ENCODE measurements at places on chromosomes 2 and 18. TPM values are rescaled to one million over a fixed set of nuclear protein-coding genes. Genes with fewer than 3 reads are reported as not detected.

- no peak for DNase-seq
Observed at GRCh38 chr18:3458952-3459853, 9.2 kb downstream of the TGIF1 start.

DNA sequence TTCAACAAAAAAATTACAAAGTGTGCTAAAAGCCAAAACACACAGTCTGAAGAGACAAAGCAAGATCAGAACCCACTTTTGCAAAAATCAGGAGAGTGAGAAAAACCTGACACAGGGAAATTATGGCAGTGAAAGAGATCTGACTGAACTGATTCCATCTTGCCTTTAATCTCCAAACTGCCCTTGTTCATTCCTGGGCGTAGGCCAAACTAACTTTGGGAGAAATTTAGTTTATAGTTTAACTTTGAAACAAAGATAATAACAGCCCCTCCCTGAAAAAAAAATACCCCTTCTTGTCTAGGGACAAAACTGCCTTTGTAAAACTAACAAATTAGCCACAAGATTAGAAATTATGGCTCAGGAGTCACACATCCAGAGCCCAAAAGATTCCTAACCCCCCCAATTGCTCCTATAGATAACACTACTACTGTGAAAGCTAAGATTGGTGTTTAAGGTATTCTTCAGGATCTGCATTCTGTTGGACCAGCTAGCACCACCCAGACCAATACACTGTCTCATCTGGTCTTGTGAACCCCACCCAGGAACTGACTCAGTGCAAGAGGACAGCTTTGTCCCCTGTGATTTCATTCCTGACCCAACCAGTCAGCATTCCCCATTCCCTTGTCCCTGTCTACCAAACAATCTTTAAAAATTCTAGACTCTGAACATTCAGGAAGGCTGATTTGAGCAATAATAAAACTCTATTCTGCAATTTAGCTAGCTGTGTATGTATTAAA is 226.1 kb upstream of the SH3BP4 start:
- no peak for DNase-seq

GRCh38 chr18:75586130-75586889 is 158.8 kb upstream of the SMIM21 start:
- DNase-seq, result no peak

GRCh38 chr18:75377258-75377657 is 50.2 kb downstream of the SMIM21 start:
- no peak for DNase-seq

KATNAL2 gene
- 3.0 TPM for total RNA-seq

TAF1B gene
- 6.1 TPM for total RNA-seq

GPR45 gene
- not detected for total RNA-seq

PIKFYVE gene
- total RNA-seq, result 13.2 TPM

ITGA4 gene
- total RNA-seq, result 0.89 TPM

DNA sequence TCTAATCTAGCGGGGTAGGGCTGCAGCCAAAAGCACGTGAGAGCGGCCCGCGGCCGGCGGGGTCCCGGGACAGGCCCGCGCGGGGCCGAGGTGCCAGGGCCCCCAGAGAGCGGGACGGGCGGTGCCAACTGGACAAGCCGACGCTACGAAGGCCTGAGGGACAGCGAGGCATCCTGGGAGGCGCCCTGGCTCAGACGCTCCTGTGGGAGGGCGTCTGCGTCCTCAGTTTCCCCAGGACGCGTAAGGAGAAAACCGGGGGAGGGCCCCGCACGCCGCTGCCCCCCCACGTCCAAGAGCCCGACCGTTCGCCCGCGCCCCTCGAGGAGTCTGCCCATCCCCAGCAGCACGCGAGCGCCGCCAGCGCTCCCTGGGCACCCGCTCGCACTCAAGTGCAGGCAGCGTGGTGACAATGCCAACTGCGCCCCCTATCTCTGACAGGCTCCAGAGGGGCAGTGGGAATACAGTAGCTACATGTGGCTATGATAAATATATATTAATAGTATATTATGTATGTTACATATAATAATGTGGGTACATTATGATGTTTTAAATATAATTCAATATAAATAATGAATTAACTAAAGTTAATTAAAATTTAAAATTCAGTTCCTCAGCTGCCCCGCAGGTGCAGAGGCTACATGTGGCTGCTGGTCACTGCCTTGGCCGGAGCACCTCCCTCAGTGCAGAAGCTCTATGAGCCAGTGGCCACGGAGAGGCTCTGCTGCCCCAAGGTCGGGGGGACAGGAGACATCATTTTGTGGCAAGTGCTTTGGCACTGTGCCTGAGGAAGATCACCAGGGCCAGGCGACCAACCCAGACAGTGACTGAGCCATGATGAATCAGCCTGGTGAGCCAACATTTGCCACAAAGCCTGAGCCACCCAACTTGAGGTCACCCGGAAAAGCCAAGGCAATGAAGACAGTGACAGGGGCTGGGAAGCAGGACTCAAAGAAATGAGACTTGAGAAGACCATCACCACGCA is 5.5 kb upstream of the SFT2D3 start:
- DNase-seq, result peak; percentile 60

ACADL gene
- 0.73 TPM for total RNA-seq

DNA sequence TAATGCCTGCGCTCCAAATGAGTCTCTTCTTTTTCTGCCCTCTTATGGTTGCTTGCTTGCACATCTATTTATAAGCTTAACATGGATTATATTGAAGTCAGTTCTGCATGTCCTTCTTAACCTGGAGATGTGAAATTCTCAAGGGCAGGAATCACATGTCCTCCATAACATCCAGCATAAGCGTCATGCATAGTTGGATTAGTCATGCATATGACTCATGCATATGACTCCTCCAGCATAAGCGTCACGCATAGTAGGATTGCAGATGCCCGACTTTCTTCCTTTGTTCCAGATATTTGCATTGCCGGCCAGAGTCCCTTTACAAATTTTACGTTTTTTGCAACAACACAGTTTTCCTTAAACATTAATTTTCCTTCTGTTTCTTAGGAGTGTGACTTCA is 308.6 kb downstream of the TGIF1 start:
- no peak for DNase-seq

CFAP65 gene
- not detected for total RNA-seq

- DNase-seq, result no peak
Observed at GRCh38 chr2:138510319-138510718, 8.7 kb downstream of the SPOPL start.

C1QL2 gene
- total RNA-seq, result not detected

DNA sequence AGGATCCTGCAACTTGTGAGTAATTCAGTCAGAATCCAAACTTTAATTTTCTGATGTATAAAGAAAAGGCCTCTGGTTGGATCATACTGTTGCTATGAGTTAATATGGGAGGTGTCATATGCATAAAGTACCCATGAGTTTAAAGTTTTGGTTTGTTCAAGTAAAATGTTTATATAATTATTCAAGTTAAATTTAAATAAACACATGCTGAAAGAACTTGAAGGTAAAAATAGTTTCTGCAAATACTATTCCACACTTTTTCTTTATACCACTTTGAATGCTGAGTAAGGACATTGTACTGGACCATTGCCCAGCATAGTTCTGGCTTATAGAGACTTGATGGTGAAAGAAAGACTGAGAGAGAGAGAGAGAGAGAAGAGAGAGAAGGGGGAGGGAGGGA is 30.7 kb downstream of the PKP4 start:
- no peak for DNase-seq

DNA sequence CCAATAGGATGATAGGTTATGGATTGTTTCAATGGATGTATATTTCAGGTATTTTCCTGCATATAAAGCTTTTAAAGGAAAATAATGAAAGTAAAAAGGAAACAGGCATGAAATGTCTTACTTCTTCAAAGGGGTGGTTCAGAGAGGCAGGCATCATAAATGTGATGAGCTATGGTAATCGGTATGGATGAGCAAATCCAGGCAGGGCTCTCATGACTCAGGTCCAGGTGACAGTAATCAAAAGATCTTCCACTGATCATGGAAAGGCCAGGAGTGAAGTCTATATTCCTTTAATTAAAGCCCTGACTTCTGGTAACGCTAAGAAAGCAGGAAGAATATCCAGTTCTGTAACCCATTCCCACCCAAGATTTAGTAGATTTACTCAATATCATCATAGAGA is 48.7 kb upstream of the RGPD4 start:
- no peak for DNase-seq

DNA sequence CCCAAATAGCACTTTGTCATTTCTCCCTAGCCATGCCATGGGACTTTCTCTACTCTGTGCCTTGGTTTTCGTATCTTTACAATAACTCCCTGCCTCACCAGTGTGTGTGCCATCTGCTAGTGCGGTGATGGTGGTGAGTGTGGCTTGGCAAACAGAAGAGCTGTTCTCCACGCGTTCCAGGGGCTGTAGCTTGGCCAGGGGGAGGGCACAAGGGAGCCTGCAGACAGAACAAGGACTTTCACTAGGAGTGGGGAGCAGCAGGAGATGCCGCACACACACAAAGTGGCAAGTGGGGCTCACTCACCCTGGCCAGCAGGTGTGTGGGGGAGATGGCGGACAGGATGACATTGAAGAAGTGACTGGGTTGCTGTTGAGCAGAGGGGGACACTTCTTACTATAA is 196.9 kb downstream of the HAUS1 start:
- no peak for DNase-seq

VPS4B gene
- total RNA-seq, result 15.9 TPM

DNA sequence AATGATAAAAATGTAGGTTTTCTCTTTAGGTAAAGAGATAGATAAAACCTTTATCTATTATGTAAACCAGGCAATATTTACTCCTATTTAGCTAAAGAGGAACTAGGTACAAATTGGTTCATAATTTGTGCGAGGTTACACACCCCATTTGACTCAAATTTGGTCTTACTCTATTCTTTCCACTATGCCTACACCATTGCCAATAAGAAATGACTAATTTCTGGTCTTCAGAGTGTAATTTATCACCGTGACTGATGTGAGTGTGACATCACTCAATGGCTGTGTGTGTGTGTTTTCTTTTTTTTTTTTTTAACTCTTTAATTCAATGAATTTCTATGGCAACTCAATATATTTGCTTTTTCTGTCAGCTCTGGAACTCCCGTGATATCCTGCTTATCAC is 955.8 kb downstream of the TDRD15 start:
- no peak for DNase-seq

Measured in Right ventricle myocardium superior (tissue), 1 donor.